CD4-positive, alpha-beta T cell treated with Interleukin-15 for 1 hour (primary cell): ENCODE measurements at places on chromosomes 13 and 19.

DNA sequence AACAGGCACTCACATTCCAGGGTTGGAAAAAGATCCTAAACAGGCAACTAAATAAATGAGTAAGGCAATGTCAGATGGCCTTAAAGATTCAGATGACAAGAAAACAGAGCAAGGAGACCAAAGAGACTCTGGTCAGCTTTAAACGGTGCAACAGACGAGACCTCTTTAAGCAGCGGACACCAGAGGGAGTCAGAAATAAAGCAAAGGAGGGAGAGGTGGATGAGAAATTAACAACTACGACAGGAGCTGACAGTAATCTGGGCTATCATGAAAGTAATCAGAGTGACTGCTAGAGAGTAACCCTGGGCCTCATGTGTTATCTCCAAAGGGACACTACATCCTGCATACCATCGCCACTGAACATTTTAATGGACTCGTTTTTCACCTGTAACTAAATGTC is 1.1 kb downstream of the ZNF550 start:
- no peak for DNase-seq

DNA sequence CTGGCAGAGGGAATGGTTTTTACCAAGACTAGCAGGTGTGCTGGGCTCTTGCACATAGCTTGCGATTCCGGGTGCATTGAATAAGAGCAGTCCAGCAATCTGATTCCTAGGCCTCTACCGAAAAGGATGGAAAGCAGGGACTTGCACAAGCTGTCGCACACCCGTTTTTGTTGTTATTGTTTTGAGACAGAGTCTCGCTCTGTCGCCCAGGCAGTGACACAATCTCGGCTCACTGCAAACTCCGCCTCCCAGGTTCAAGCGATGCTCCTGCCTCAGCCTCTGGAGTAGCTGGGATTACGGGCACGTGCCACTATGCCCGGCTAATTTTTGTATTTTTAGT is 5.5 kb downstream of the EBI3 start:
- no peak for DNase-seq

DNA sequence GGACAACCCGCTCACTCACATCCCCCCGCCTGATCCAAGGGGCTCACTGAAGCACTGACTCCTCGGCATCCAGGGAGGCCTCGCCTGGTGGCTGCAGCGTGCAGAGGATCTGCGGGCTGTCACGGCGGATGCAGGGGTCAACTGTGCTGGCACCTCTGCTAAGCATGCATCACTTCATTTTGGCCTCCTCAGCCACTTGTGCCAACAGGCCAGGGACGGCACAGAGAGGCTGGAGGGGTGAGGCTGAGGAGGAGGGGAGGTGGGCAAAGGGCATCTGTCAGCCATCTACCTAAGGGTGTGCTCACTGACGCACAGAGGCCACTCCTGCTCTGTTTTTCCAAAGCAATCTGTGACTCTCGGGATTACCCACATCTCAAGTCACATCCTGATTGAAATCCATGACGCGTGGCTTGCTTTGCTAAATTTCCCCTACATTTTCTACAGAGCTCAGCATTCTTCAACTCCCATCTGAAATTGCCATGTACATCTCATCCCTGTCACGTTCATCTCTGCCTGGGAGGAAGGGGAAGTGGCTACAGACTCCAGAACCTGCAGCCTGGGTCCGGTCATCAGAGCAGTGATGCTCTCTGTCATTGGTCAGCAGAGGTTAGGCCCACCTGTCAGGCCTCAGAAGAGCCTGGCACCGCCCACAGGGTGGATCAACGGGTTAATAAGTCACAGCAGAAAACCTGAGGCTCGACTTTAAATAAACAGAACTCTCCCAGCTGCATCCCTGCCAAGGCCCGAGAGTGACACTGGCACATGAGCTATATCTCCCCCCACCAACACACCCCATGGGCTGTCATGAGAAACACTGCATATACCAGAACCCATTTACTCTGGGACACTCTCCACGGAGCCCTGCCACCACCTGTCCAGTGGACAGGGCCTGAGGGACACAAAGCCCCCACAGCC is 17.6 kb downstream of the ELL start:
- no peak for DNase-seq

DNA sequence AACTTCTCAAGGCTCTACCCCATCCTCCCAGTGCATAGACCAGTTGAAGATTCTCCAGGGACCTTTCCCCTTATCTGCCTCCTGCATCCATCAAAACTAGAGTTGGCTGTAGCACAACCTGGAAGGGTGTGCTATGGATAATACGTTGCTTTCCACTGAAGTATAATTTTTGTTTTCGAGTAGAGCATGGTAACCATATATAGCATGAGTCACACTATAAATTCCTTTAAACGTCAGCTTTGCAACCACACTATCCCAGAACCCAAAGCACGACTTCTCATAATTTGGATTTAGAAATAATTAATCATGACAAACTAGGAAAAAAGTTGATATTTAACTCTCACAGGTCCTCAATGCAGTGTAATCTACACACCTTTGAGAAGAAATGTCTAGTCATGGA is 138.3 kb upstream of the NBEA start:
- DNase-seq, result no peak

- no peak for DNase-seq
Observed at GRCh38 chr13:65236841-65237418, 1993.2 kb downstream of the PCDH9 start.

GRCh38 chr13:84630476-84630875 is 748.2 kb upstream of the SLITRK1 start:
- DNase-seq, result no peak

DNA sequence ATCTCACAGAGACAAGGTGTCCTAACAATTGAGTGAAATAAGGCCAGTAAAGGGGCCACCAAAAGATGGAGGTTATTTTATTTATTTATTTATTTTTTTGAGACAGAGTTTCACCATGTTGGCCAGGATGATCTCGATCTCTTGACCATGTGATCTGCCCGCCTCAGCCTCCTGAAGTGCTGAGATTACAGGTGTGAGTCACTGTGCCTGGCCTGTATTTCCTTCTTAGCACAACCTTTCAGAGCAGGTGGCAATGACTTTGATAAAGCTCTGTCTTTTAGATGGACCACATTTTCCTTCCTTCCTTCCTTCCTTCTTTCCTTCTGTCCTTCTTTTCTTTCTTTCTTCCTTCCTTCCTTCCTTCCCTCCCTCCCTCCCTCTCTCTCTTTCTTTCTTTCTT is 11.0 kb upstream of the DOCK6 start:
- DNase-seq, result no peak

DNA sequence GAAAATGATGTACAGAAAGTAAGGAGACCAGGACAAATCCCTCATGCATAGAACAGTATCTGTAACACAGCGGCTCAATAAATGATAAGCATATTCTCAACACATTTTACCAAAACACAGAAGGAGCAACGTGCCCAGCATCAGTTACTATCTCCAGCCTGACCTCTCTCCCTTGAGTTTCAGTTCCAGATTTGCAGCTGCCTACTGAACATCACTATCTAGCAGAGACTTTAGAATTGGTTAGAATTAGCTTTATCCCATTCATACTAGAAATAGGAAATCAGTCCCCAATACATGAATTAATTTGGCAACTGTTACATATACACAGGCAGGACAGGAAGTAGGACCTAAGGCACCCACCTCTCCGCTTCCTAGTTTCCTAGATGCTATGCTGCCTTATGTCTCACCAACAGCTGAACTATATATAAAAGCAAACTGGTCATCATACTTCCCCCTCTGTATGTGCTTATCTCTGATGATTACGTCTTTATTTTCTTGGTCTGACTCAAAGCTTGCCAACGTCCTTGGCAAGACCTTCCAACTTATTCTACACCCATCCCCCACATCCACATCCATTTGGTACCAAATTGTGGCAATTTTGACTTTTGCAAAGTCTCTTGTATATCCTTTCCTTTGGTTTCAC is 61.1 kb downstream of the SACS start:
- DNase-seq, result no peak

- DNase-seq, result no peak
Observed at GRCh38 chr19:36101550-36102327, 9.2 kb upstream of the OVOL3 start.

GRCh38 chr19:33902802-33903488 is 106.3 kb downstream of the KCTD15 start:
- DNase-seq, result no peak

DNA sequence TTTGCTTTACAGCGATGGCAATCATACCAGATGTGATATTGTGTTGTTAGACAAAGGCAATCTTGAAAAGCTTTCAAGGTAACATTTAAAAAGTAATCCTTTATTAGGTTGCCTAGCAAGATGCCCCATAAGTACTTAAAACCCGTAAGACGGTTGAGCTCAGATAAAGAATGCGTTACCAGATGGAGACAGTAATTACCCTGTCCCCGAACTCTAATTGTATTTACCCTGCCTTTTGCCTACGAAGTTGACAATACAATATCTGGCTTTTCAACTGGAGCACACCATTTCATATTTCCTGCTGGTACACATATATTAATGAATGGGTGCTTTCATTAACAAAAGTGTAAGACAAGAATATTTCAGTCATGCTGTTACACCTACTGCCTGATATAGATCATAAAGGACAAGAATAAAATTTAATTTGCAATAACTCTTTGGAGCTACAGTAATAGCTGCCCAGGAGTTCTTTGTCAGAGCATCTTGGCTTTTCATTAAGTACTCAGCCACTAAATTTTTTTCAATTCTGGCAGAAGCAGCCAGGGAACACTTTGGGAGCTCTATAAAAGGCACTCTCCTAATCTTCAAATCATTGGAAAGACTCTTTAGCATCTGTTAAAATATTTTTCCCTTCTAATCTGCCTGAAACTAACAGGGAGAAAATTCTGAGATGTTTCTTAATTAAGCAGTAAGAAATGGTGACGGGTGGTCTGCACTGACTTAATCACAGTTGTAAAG is 63.8 kb downstream of the DCT start:
- DNase-seq, result no peak

DNA sequence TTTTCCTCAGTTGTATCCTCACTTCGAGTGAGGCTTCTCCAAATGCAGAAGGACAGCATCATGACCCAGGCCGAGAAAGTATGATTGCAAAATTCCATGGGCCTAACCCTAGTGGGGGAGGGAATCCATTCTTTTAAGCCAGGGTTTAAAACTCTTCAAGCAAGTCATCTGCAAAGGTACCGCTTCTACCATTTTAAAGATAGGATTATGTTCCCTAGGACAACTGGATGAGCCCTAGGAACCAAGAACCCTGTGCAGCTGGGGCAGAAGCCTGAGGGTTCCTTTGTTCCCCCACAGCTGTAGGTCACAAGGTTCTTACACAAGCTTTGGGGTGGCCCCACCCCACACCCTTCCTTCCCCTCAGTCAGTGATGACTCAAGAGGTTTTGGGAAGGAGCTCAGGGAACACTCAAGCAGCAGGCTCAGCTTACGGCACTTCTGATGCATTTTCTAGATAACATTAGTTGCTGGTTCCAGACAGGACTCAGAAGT is 13.5 kb downstream of the ARL11 start:
- peak; percentile 72 for DNase-seq

- DNase-seq, result no peak
Observed at GRCh38 chr19:5240011-5240410, 100.6 kb downstream of the PTPRS start.

DNA sequence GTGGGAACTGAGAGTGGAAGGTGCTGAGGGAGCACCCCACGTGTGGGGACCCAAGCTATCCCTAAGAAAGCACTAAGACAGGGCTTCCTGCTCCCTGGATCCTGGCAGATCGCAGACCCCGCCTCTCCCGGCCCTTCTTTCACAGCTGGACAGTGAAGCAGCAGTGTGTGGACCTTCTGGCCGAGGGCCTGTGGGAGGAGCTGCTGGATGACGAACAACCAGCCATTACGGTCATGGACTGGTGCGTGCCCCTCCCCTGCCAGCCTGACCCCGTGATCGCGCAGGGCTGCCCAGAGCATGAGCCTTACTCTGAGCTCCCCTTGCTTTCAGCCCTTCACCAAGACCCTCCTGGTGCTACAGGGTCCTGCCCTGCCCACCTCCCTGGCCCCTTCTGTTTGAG is 2.3 kb downstream of the NCCRP1 start:
- no peak for DNase-seq

- peak; percentile 95 for DNase-seq
Observed at GRCh38 chr19:35140962-35141836, 1.9 kb upstream of the FXYD7 start.

DNA sequence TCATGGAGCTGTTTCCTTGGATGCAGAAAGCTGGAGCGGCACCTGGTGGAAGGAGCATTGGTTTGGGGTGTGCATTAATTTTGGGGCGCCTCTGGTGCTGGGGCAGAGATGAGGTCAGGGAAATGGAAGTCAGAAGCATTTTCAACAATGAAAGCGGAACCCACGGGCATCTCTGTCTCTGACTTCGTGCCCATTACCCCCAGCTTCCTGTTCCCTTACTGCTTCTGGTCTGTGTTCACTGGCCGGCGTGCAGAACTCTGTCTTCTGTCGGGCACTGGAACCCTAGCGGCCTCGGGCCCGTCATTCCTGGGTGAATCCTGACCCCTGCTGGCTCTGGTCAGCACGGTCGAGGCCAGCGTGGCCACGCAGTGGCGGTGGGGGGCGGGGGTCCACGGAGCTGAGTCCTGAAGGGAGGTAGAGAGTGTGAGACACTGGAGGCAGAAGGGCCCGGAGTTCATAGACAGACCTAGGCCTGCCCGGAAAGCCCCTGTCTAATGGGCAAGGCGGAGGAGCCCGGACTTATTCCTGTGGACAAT is 7.9 kb upstream of the LINGO3 start:
- DNase-seq, result peak; percentile 78

GRCh38 chr13:20654156-20654555 is 49.3 kb upstream of the IL17D start:
- no peak for DNase-seq

DNA sequence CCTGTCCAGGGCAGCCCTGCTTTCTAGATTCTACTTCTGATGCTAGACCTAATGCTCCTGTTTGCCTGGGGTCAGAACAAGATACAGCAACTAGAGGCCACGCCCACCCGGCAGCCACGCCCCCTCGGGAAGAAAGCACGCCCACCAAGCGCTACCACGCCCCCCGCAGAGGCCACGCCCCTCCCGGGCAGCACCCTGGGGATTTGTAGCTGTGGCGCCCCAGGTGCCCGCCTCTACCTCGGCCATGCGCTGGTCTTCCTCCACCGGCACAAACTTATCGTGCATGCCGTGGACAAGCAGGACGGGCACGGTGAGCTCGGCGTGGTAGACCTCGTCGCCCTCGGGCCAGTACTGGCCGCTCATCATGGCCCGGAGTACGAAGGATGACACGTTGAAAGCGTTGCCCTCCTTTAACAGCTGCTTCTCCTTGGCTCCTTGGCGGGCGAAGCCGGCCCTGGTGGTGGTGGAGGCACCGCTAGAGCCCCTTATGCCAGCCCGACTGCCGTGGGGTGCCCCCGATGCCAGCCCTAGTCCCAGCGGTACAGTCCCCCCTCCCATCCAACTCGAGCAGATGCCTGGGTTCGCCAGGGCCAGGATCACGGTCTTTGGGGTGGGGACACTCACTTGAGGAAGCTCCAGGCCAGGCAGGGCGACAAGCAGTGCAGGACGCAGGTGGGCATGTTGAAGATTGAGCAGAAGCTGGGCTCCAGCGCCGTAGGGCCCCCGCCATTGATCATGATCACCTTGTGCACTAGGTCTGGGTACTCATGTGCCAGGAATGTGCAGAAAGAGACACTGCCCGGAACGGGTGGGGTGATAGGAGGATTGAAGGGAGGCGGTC is 9.0 kb downstream of the ABHD8 start:
- peak; percentile 39 for DNase-seq
